ENCODE measurements at places on chromosomes 16 and 17.
A peak's percentile ranks its signal among the peaks of the same experiment; 100 is the strongest.

GRCh38 chr17:17757391-17757791 lies 76.1 kb downstream of the RAI1 start:
- DNase-seq: no peak

DNA sequence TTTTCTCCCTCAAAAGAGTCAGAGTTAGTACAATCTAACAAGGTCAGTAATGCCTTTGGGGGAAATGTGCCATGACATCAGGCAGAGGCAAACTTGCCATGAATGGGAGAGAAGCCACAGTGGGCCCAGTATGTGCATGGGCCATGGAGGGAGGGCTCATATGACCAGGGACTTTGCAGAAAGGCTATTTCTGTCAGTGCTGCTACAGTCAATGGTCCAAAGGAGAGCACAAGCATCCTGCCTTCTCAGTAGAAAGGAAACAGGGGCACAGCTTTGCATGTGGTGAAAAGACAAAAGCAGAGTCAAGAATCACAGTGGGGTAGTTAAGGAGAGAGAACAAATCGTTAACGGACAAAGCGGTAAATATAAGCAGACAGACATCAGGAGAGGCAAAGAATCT lies 11.2 kb upstream of the CORO6 start:
- no peak for DNase-seq

GRCh38 chr17:21495281-21495680 lies 119.1 kb downstream of the KCNJ12 start:
- no peak for DNase-seq

GRCh38 chr17:6028294-6028693 lies 41.9 kb upstream of the WSCD1 start:
- no peak for DNase-seq

- DNase-seq: no peak
Observed at GRCh38 chr17:42315402-42316156, 27.3 kb downstream of the STAT5A start.

- no peak for DNase-seq
Observed at GRCh38 chr16:69373019-69373418, 12.8 kb downstream of the TERF2 start.

DNA sequence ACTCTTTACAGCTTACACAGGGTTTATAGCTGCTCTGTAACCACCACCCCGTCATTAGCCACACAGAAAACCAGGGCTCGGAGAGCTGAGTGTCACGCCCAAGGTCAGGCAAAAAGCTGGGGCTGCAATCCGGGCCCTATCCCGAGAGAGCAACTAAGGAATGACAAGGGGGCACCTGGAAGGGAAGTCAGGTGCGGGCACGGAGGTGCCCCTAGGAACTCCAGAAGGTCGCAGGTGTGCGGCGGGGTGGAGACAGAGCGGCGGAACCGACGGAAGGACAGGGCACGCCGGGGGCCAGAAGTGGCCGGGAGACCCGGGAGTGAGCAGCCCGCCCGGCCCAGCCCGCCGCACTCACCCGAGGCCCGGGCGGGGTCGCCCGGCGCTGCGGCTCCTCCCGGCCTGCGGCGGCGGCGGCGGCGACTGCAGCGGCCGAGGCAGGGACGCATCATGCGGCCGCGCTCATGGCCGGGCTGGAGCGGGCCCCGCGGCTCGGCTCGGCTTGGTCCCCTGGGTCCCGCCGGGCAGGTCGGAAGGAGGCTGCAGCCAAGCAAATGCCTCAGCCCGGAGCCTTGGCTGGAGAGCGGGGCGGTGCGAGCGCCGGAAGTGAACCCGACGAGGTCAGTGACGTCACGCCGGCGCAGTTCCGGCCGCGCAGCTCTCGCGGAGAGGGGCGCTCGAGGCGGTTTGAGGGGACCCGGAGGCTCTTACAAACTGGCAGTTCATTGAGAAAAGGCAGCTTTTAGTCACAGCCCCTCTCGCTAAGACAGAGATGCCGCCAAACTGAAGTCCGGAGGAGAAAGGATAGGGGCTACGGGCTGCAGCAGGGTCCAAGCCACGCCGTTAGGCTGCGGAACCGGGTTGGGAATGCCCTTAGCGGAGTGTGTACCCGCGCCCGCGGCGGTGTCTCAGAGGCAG lies at the start of gene ZDHHC7:
Gene ZDHHC7, minus strand, starts transcription at position 605 of the 915 bp plus-strand sequence. CDS start 20,917 bp downstream, outside the sequence.
- DNase-seq: peak; percentile 83

DNA sequence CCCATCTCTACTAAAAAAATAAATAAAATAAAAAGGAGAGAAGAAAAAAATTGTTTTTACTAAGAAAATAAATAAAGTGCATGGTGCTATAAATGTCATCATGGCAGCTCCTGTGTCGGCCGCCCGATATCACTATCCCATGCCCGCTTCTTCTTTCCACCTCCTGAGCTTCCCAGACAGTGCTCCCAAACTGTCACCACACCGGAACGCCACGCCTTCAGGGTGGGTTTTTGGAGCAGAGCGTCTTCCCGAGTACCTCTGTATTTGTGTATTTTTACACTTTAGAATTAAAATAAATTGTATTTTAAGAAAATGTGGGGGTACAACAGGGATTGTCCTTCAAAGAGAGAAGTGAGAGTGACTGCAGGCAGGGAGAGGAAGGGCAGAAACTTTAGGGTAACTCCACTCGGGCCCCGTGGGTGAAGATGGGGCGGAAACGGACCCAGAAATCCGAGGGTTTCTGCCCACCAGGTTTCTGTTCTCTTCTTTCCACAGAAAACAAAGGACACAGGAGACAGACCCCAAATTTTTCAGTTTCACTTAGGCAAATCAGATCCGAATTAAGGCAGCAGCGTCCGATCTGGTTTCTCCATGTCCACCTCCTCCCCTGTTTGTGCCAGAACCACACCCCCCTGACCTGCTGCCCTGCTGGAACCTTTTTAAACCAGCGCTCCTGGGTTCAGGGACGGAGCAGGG lies 3.6 kb upstream of the ITGAX start:
- no peak for DNase-seq

DNA sequence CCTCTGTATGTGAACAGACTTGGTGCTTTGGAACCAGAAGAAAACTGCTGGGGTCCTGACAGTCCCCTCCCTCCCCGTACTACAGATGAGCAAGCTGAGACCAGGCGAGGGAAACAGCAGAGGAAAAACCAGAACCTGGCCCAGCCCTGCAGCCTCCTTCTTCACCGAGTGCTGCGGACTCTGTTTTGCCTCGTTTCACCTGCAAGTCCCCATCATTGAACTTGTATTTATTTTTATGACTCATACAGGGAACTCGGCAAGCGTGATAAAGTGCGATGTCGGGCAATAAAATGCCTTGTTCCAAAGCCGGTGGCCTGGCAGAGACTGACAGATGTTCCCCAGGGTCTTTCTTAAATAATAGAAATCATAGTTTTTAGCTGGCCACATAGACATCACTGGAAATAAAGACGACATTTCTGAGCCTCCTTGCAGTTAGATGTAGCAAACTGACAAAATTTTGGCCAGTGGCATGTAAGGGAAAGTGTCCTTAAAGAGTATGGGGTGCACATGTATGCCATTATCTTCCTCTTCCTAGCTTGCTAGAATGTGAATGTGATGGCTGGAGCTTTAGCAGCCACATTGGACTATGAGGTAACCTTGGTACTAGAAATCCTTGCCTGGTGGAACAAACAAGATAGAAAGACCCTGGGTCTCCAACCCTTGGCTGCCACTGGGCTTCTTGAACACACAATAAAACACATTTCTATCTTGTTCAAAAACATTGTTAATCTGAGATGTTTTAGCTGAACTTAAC lies 128.6 kb downstream of the IRF8 start:
- no peak for DNase-seq

DNA sequence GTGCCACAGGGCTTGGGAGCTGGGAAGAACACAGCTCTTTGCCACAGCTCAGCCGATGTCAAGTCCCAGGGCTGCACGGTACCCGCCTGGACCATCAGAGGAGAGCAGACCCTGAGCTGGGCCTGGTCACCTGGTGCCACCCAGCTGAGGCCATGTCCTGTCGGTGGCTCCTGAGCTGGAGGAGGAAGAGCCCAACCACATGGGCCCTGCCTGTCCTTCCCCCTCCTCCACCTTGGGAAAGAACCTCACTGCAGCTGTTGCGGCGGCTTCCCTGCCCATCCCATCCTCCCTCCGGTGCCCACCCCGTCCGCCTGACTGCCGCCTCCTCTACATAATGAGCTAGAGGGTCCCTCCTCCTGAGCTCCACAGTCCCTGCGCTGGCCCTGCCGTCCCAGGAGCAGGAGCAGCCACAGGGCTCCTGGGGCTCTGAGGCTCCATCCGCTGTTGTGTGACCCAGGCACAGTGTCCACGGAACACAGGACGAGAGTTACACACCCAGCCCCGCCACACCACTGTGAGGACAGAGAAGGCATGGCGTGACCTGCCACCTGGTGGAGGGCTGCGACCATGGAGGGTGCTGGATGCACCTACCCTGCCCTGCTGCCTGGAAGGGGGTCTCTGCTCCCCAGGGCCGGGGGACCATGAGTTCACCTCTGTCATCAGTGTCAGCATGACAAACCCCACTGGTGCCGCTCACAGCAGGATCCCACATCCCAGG lies 21.4 kb upstream of the CHMP6 start:
- peak; percentile 19 for DNase-seq

GRCh38 chr16:3696425-3697218 lies 20.7 kb downstream of the TRAP1 start:
- peak; percentile 84 for DNase-seq

DNA sequence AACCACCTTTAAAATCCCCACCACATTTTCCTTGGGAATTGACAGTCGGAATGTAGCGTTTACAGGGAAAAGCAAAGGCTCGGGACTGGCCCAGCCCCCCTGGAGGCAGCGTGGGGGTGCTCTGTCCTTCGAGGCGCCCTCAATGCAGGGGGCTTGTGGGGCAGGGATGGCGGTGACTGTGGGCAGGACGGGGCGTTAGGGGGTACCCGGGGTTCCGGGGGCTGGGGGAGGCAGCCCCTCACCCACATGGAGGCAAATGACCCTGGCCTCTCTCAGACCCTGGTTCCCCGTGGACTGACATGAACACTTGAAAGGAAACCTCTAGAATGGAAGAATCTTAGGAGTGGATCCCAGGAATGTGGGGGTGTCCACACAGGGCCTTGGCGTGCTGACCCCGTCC lies 78.4 kb upstream of the GNG13 start:
- DNase-seq: no peak

- DNase-seq: no peak
Observed at GRCh38 chr16:84600343-84601229, 17.3 kb downstream of the COTL1 start.

DNA sequence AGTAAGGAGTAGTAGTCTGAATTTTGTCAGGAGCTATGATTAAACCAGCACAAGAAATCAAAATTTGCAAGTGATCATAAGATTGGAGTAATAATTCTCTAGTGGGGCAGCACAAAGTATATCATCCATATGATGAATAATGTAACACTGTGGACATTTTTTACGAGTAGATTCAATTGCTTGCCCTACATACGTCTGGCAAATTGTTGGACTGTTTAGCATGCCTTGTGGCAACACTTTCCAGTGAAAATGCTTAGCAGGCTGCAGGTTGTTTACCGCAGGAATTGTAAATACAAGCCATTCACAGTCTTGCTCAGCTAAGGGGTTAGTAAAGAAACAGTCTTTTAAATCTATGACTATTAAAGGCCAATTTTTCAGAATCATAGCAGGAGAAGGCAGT lies 35.7 kb downstream of the ATF7IP2 start:
- DNase-seq: no peak

DNA sequence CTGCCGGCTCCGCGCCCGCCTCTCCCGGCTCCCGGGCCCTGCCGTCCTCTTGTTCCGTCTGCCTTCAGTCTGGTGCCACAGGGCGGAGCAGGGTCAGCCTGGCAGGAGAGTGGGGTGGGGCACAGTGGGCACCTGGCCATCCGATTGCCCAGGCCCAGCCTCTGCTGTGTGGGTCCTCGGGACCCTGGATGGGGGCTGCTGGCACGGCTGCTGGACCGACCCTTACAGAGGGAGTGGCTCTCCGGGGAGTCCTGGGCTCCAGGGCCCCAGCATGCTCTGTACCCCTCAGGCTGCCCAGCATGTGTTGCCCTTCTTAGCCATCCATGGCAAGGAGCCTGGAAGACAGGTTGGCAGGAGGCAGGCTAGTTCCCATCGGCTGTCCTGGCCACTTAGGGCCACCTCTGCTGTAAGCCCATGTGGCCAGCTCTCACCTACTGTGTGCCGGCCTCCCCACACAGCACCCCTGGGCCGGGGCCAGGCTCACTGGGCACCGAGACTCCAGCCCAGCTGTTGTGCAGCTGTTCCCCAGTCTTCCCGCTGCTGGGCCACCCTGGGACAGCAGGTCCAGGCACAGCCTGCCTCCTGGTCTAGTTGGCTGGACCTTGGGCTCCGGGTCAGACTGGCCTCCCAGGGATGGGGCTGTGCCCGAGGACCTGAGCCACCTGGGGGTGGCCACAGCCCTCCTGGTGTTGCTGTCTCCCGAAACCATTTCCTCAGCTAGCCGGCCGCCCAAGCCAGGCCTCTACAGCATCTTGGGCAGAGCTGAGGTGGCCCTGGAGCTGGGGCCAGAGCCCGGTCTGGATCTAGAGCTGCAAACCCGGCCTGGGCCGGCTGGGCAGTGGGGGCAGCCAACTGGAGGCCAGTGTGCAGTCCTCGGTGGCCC lies 24.9 kb downstream of the BAHCC1 start:
- DNase-seq: no peak

DNA sequence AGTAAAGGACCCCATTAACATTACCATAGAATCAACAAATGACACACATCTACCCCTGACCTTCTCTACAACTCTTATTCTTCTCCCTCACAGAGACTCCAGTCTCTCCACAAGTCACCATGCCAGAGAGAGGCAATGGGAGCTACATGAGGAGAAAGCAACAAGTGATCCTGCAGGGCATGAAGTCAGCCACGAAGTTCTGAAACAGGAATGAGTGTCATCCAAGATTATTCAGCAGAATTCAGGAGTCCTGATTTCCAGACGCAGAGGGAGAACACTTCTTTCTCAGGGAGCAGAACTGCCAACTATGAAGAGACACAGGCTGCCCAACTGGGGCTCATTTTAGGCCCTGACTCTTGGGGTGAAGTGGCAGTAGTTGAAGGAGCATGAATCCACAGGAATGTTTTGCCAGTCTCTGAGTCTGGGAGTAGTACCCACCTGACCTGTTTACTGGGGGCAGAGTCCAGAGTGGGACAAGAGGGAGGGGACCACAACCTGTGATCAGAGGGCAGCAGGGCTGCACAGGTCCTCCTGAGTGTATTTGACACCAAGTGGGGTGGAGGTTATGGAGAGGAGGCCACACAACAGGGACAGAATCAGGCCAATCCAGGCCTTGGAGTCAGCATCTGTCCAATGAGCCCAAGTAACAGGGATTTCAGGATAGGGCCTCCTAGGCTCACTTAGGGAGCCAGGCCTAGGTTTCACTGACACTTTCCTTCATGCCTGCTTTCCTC lies 2.4 kb upstream of the MTMR4 start:
- no peak for DNase-seq

DNA sequence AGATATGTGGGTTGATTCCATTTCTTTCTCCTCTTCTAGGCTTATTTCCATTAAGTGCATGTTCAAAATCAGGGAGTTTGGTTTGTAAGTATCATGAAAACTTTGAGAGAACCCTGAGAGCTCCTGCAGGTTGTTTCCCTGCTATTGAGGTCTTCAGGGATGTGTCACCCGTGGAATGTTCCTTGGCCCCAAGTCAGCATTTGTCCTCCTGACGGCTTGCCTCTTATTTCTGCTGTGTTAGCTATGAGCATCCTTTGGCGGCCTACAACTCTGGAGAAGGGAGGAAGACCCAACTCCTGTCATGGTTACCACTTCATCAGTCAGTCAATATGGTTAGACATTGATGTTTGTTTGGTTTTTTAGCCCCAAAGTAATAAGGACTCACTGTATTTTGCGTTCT lies 180.8 kb downstream of the FTO start:
- peak; percentile 46 for DNase-seq

All from fibroblast of upper back skin (primary cell).